ENCODE measurements at places on chromosomes 7 and 10.

DNA sequence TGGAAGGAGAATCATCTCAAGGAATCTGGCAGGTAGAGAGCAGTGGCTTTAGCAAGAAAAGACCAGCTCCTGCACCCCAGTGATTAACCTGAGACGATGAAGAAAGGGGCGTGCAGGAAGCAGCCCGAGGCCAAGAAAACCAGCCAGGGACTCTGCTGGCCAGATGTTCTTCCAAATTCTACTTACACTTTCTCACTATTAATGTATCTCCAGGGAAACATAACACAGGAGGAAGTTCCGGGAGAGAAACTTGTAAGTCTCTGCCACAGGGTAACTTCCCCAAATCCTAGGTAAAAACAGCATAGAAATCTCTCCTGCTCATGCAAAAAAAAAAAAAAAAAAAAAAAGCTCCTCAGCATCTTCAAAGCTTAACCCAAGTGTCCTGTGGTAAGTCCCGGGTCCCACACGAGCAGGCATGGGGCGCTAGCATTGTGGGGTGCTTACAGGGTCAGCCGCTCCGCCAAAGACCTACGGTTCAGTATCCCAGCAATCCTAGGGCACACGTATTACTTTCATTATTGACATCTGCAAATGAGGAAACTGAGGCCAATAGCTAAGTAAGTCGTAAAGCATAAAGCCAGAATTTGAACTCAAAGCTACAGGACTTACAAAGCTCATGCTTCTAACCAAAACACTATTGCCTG is 97.2 kb upstream of the GNA12 start:
- no peak for DNase-seq
- H3K27me3 ChIP-seq = no peaks in the 10 kb centered on the region
- H3K4me3 ChIP-seq = no peak overlapping the region
- no peaks in the 10 kb centered on the region for H3K4me1 ChIP-seq
- H3K27ac ChIP-seq = no peak overlapping the region

DNA sequence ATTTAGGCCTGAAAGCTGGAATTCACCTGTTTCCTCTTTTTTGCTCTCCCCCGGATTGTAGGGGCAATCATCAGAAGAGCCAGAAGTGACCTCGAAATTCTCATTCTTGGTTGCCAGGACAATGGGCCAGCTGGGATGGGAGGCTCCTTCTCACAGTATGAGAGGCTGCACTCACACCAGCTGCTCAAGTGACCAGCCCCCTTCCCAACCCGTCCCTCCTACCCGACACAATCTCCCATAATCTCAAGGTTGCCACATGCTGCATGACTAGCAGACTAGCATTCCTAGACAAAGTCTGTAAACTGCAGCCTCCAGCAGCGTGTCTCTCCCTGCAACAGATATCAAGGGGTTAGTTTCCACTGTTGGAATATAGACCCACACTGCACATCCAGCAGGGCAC is 110.3 kb downstream of the C1GALT1 start:
- no peak overlapping the region for H3K27ac ChIP-seq
- no peak for DNase-seq
- H3K36me3 ChIP-seq = no peaks in the 10 kb centered on the region
- H3K4me3 ChIP-seq = no peak overlapping the region

GRCh38 chr7:30001998-30002397 is 12.4 kb upstream of the SCRN1 start:
- H3K27me3 ChIP-seq = peaks cover 13% of the 10 kb centered on the region
- no peaks in the 10 kb centered on the region for H3K4me1 ChIP-seq
- no peak for DNase-seq
- no peaks in the 10 kb centered on the region for H3K36me3 ChIP-seq
- H3K4me3 ChIP-seq = no peak overlapping the region

GRCh38 chr10:33681595-33681994 is 347.1 kb upstream of the NRP1 start:
- no peak for DNase-seq
- H3K27me3 ChIP-seq = no peaks in the 10 kb centered on the region
- H3K4me1 ChIP-seq = no peaks in the 10 kb centered on the region
- H3K27ac ChIP-seq = no peak overlapping the region
- H3K36me3 ChIP-seq = no peaks in the 10 kb centered on the region

DNA sequence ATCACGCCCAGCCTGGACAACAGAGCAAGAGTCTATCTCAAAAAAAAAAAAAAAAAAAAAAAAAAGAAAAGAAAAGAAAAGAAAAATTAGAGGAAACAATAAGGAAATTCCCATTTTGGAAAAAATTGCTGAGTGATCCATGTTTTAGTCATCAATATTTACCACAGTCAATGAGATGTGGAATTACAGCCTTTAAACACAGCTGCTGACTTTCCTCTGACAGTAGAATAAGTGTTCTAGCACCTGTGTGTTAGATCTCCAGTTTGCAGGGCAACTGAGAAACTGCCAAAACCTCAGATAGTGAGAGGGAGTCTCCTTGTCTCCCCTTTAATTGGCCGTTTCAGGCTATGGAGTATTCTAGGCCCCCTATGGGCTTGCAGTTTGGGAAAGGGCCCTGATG is 520.1 kb downstream of the KCNMA1 start:
- no peak overlapping the region for H3K27ac ChIP-seq
- H3K27me3 ChIP-seq = peaks cover 7% of the 10 kb centered on the region
- no peaks in the 10 kb centered on the region for H3K36me3 ChIP-seq
- no peaks in the 10 kb centered on the region for H3K4me1 ChIP-seq

GRCh38 chr10:7679256-7679655 is 12.5 kb upstream of the ITIH5 start:
- no peaks in the 10 kb centered on the region for H3K4me1 ChIP-seq
- H3K27ac ChIP-seq = no peak overlapping the region
- no peak for DNase-seq
- H3K4me3 ChIP-seq = no peak overlapping the region
- no peaks in the 10 kb centered on the region for H3K36me3 ChIP-seq
- H3K27me3 ChIP-seq = peaks cover 27% of the 10 kb centered on the region

DNA sequence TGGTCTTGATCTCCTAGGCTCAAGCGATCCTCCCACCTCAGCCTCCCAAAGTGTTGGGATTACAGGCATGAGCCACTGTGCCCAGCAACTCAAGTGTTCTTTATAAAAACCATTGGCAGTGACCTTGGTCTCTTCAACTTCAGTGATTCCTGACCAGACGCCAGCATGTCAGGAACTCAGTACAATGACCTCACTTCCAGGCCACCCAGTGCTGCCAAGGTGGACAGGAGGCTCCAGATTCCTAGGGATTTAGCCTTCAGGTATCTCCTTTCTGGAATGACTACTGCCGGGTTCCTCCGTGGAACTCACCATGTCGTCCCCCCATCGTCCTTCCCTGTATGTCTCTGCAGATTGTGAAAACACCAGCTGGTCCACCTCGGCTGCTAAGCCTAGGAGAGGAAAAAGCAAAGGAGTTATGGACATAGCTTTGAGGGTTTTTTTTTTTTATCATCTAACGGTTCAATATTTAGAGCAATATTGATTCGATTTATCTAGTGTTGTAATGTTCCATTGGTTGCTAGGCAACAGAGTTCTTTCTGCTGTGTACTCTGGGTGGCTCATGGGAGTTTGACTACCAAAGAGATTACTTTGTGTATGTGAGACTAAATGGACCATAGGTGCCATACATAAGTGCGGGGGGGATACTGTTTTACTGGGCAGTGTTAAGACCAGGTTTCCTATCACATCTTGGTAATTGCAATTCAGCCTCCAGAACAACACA is 425.8 kb upstream of the AUTS2 start:
- no peak overlapping the region for H3K4me3 ChIP-seq
- H3K27me3 ChIP-seq = no peaks in the 10 kb centered on the region

Data from T-helper 2 cell treated with Interferon-gamma antibody and Interleukin-4, amounts not matched to agents 5 μg/mL and 100 μg/mL, for 36 hours (primary cell).